ENCODE measurements at places on chromosomes 3 and 15.
A peak's percentile ranks its signal among the peaks of the same experiment; 100 is the strongest.

DNA sequence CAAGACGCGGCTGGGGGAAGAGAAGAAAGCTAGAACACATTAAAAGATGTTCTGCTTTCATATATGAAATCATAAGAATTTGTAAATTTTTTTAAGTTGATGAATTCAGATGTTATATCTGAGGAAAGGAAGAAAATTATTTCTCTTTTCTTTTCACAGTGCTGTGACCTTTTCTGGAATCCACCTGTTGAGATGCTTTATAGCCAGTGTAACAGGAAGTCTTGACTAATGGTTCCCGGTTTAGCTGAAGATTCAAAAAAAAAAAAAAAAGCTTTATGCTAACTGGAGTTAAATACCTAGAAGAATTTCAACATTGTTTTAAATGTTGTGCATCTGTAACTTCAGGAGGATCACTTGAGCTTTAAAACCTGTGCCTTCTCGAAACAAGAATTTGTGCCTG is 9.9 kb downstream of the GTPBP8 start:
- DNase-seq = no peak

- no peak for DNase-seq
Measured at GRCh38 chr3:5153074-5153473, 31.0 kb downstream of the ARL8B start.

DNA sequence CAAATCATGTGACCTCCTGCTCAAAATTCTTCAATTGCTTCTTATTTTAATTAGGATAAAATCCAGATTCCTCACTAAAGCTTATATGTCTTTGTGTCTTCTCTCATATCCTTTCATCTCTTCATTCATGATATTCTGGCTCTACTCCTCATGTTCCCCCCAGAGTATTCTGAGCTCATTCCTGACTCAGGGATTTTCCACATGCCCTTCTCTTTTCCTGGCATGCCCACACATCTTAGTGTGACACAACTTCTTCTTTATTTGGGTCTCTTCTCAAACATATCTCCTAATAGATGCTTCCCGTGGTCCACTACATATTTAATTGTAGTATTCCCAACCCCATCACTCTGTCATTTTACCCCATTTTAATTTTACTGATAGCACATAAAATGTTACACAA is 15.2 kb upstream of the MBNL1 start:
- no peak for DNase-seq

DNA sequence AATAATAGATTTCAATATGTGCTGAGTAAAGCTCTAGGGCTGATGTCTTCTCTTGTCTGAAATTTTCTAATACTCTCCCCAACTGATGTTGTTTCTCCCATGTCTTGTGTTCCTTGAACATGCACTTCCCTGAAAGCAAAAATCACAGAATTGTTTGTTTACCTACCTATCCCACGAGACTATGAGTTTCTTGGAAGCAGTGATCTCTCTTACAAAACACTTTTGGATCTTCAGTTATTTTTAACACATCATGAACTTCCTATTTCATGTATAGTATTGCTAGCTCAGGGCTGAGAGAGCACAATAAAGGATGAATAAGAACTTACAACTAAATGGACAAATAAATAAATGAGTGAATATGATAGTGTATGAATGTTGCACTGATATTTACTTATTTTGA is 365.0 kb downstream of the ROBO2 start:
- no peak for DNase-seq

DNA sequence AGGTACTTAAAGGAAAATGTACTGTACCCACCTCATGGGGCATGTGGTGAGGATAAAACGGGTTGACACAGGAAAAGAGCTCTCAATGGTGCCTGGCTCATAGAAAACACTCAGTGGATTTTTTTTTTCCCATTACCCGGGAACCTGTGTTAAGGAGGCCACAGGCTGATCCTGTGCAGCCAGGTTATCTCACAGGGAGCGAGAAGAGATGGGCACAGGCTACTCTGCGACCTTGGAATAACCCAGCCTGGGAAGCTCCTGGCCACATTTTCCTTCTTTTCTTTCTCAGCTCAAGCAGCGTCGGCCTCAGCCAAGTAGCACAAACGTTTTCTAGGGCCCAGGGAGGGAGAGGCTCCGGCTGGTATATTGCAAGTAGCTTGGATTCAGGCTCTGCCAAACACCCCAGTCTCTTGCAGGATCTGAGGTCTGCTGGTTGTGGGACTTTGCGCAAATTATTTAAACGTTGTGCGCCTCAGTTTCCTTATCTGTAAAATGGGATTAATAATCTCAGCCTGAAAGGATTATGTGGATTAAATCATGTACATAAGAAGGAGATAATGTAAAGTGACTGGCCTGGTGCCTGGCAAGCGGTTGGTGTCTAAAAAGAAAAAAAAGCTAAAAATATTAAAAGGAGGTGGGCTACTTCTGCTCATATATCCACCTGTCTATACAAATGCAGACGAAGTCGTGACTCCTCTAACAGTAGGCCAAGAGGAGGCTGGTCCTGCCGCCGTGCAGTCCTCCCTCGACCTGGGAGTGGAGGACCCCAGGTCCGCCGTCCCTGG is 2.2 kb downstream of the FURIN start:
- DNase-seq = peak; percentile 6

DNA sequence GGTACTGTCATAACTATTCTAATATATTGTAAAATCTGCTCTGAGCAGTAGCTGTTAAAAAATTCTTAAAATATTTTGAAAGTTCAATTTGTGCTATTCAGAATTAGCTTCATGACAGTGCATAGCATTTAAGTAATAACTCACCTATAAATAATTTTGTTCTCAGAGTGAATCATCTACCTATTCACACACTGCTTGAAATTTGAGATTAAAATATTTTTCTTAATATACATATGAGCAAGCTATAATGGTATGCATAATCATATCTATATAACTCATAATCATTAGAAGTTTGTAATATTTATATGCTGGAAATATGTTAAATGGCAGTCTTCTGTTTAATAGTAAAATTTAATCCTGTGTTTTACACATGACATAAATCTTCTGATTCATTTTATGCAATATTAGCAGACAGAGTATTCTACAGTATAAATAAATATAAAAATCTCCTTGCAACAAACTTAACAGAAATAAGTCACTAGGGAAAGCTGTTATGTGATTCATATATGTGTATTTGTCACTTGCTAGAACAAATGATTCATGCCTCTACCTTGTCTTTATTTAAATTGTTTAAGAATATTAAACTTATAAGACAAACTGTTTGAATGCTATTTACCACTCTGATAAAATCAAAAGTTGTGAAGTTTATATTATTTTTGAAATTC is 710.8 kb downstream of the PLOD2 start:
- no peak for DNase-seq

GRCh38 chr3:165835431-165835830 is 1.8 kb downstream of the BCHE start:
- DNase-seq = no peak

DNA sequence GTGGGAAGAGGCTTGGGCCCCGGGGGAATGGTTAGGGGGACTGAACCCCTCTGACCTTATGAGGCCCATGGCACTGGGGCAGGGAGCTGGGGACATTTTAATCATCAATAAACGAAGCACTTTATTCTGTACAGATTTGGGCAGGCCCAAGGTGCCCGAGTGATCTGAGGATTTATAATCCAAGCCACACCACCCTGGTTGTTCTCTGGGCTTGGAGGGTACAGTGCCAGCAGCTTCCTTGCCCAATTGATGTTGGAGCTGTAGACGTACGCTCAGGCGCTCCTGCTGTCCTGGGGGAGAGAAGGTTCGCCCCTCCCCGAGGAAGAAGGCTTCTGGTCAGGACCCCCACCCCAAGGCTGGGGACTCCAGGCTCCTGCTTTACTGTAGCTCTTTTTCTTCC is 12.5 kb downstream of the ZBTB47 start:
- no peak for DNase-seq
